ENCODE measurements at places on chromosomes 6 and 20. TPM values are rescaled to one million over a fixed set of nuclear protein-coding genes. Genes with fewer than 3 reads are reported as not detected.

DNA sequence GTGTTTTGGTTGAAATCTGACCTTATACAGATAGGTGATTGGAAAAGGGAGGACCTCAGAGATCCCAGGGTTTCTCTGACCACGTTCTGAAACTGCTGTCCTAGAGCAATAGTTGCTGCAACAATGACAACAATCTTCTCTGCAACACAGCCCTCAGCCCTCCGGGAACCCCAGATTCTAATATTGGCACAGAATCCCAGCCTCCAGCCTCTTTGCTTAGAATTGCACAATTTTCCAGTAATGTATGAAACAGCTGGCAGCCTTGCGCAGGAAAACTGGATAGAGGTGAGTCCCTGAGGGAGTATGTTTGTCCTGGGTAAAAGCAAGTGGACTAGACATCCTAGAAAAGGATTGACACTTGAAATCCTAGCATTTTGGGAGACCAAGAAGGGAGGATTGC lies 30.4 kb upstream of the PNRC1 start:
- H3K4me1 ChIP-seq, result no peaks in the 10 kb centered on the region
- no peaks in the 10 kb centered on the region for H3K27me3 ChIP-seq
- no peak overlapping the region for H3K27ac ChIP-seq
- no peaks in the 10 kb centered on the region for H3K36me3 ChIP-seq
- no peak overlapping the region for H3K4me3 ChIP-seq
- no peak for DNase-seq

DNA sequence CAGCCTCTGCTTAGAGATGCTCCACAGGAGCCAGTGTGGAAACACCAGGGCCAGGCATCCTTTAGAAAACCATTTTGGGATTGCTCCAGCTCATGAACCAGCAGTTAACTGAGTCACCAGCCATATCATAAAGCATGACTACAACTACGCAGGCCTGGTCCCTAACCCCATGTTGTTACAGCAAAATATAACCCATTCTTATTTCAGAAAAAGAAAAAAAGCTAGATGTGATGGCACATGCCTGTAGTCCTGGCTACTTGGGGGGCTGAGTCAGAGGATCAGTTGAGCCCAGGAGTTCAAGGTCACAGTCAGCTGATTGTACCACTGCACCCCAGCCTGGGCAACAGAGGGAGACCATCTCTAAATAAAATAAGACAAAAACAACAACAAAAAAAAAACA lies 36.8 kb downstream of the C6orf15 start:
- no peaks in the 10 kb centered on the region for H3K27me3 ChIP-seq
- peaks cover 6% of the 10 kb centered on the region for H3K4me1 ChIP-seq
- no peak overlapping the region for H3K4me3 ChIP-seq
- no peak overlapping the region for H3K27ac ChIP-seq

DNA sequence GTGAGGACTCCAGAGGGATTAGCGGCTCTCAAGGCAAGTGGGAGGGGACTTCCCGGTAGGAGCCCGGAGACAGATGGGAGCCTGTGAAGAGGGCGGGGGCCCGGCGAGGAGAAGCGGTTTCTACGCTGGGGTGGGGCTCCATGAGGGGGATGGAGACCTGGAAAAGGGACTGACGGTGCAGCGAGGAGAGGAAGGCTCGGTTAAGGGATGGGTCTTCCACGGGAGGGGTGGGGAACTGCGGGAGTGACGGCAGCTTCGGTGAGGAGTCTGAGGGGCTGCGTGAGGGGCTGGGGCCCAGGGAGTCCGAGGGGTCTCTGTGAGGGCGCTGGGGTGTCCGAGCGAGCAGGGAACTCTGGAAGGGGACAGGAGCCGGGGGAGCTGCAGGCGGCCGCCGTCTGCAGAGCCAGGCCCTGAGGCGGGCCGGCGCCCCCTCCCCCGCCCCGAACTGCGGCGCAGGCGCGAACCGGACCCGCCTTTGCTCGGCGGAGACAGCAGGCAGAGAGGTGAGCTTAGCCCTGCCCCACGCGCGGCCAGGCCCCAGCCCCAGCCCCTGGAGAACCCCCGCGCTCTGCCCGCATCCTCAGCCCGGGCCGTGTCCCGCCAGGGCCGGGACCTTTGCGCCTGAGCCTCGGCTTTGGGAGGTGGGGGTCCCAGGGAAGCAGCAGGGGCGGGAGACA lies at the start of gene NRSN2:
Gene NRSN2, plus strand, starts transcription at position 472 of the 677 bp plus-strand sequence. CDS start 2,533 bp downstream, outside the sequence.
- DNase-seq, result no peak
- peak within 1 kb of the TSS; percentile 56 for H3K27ac ChIP-seq
- H3K36me3 ChIP-seq, result no peaks in the 10 kb centered on the region
- H3K27me3 ChIP-seq, result no peaks in the 10 kb centered on the region

DNA sequence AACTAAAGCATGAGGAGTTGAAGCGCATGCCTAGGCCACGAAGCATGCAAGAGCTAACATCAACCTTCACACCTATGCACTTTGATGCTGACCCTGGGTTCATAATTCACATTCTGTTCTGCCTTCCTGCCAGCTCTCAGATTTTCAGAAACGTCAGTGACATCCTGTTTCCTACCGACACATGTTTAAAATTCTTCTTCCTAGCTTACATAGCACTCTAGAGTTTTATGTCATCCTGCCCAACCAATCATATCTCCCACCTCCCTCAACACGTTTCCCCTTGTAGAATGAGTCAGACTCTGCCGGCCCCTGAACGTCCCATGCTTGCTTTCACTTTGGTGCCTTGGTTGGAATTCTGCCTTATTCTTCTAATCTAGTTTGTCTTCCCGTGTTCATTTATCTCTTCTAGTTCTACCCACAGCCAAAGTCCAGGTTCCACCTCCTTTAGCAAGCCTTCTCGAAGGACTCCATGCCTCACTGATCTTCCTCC lies 97.2 kb upstream of the MAP7 start:
- no peaks in the 10 kb centered on the region for H3K36me3 ChIP-seq
- no peaks in the 10 kb centered on the region for H3K27me3 ChIP-seq
- no peak overlapping the region for H3K4me3 ChIP-seq

GRCh38 chr6:34070315-34071135 lies 75.4 kb downstream of the GRM4 start:
- no peak overlapping the region for H3K27ac ChIP-seq
- DNase-seq, result no peak
- no peaks in the 10 kb centered on the region for H3K4me1 ChIP-seq
- no peaks in the 10 kb centered on the region for H3K27me3 ChIP-seq
- no peak overlapping the region for H3K4me3 ChIP-seq
- H3K36me3 ChIP-seq, result no peaks in the 10 kb centered on the region

- no peak overlapping the region for H3K4me3 ChIP-seq
- no peak for DNase-seq
These were observed 43.6 kb upstream of the SLC32A1 start for GRCh38 chr20:38680500-38681306.

DNA sequence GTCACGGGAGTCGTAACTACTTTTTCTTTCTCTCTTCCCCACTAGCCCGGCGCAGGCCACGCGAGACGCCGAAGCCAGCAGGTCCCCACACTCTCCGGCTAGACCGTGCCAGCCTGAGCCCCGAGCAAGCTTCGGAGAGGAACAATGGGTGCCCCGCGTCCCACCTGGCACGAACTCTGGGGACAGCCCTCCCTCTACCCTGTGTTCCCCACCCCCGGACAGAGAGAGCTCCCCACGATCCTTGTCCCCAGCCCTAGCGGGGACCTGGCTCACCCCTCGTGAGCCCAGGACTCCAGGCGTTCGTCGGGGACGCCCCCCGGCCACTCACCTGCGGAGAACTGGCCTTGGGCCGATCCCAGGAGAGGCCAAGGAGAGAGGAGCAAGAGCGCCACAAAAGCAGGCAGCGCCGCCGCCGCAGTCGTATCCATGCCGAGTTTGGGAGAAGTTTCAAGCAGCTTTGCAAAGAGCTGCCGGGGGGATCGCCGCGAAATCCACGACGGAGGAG lies 416 bp downstream of the PTPRK start:
- peak overlapping the region; percentile 59 for H3K27ac ChIP-seq
- DNase-seq, result no peak
- no peaks in the 10 kb centered on the region for H3K27me3 ChIP-seq
- no peaks in the 10 kb centered on the region for H3K36me3 ChIP-seq
- peaks cover 17% of the 10 kb centered on the region for H3K4me1 ChIP-seq

DNA sequence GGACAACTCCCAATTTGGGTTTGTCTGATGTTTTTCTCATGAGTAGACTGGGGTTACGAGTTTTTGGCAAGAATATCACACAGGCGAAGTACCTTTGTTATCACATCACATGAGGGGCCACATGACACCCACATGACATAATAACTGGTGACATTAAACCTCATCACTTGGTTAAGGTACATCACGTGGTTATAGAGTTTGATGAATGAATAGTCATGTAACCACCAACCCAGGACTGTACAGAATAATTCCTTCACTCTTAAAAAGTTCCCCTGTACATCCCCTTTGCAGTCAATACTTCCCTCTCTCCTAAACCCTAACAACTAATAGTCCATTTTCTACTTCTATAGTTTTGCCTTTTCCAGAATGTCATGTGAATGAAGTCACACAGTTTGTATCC lies 83.4 kb downstream of the REV3L start:
- no peak for DNase-seq
- peaks cover 12% of the 10 kb centered on the region for H3K36me3 ChIP-seq
- H3K4me1 ChIP-seq, result no peaks in the 10 kb centered on the region
- no peak overlapping the region for H3K4me3 ChIP-seq
- H3K27ac ChIP-seq, result no peak overlapping the region

COL12A1 gene
- total RNA-seq, result not detected

COX4I2 gene
- total RNA-seq, result not detected

FHL5 gene
- not detected for total RNA-seq

MEI4 gene
- total RNA-seq, result not detected
